ENCODE measurements at places on chromosomes 16 and 17.

GRCh38 chr17:55285340-55286301 is 20.9 kb downstream of the HLF start:
- DNase-seq: no peak

DNA sequence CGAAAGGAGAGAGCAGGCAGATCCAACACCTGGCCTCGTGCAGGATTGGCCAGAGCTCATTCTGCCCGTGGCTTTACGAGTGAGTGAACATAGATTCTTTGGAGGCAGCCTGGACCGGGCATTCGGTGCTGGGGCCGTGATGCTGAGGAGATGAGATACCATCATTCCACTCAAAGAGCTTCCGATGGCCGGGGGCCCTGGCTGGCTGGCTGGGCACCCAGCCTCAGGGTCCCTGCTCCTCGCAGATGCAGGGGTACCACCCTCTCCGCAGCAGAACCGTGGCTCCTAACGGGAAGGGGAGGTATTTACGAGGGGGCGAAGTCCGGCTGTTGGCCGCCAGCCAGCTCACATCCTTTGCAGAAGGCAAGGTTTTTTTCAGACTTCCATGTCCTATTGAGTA is 66.1 kb upstream of the FOXF1 start:
- DNase-seq: no peak

DNA sequence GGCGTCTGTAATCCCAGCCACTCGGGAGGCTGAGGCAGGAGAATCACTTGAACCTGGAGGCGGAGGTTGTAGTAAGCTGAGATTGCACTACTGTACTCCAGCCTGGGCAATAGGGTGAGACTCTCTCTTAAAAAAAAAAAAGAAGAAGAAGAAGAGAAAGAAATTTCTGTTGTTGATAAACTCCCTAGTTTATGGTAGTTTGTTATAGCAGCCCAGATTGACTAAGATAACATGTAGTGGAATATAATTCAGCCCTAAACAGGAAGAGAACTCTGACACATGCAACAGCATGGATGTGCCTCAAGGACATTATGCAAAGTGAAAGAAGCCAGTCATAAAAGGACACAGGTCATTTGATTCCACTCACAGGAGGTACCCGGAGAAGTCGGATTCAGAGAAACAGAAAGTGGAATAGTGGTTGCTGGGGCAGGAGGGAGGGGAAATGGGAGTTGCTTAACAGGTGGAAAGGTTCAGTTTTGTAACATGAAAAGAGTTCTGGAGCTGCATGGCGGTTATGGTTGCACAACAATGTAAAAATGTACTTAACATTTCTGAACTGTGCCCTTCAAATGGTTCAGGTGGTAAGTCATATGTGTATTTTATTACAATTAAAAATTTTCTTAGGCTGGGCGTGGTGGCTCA is 26.0 kb upstream of the PRM1 start:
- DNase-seq: no peak

DNA sequence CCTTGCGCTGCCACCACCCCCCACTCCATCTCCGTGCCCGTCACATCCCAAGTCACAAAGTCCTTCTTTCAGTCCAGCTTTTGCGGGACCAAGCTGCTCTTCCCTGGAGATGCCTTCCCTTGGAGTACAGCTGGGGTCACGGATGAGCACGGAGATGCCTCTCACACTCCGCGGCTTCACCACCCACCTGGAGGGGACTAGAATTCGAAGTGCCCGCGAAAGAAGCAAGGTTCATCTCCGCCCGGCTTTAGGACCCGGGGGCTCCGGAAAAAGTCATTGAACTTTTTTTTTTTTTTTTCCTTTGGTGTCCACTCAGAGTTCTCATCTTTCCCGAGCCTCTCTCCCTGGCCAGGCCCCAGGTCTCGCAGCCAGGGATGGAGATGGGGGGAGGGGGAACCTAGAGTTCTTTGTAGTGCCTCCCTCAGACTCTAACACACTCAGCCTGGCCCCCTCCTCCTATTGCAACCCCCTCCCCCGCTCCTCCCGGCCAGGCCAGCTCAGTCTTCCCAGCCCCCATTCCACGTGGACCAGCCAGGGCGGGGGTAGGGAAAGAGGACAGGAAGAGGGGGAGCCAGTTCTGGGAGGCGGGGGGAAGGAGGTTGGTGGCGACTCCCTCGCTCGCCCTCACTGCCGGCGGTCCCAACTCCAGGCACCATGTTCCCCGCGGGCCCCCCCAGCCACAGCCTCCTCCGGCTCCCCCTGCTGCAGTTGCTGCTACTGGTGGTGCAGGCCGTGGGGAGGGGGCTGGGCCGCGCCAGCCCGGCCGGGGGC is at the start of gene FKBP10:
Gene FKBP10 (plus strand): TSS at position 624 of the 771 bp plus-strand sequence. CDS start 31 bp downstream, at position 655.
- DNase-seq: peak; percentile 33

GRCh38 chr16:30526137-30526822 is at the start of gene ZNF768:
ZNF768 (minus strand) TSS chr16:30526566; CDS start chr16:30526413, 153 bp downstream.
- DNase-seq: peak; percentile 85

GRCh38 chr17:80786470-80786869 is 205.2 kb upstream of the CHMP6 start:
- DNase-seq: no peak

- DNase-seq: no peak
Measured at GRCh38 chr16:31148896-31149295, 970 bp downstream of the PRSS36 start.

- no peak for DNase-seq
Measured at GRCh38 chr16:9969580-9969979, 212.6 kb downstream of the GRIN2A start.

DNA sequence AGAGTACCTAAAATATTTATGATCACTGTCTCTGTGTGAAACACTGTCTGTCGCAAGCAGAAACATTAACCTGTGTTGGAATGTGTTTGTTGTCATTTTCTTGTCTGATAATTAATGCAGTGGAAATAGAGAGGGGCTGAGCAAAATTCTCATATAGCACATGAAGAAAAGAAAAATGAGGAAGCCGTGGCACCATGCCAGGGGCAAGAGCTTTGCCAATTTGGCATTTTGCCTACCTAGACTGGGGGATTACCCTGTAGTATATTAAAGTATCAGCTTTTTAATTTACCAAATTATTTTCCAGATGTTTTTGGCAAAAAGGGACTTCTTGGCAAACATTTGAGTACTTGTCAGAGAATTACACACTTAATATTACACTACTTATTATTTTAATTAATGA is 1326.6 kb upstream of the GOT2 start:
- no peak for DNase-seq

DNA sequence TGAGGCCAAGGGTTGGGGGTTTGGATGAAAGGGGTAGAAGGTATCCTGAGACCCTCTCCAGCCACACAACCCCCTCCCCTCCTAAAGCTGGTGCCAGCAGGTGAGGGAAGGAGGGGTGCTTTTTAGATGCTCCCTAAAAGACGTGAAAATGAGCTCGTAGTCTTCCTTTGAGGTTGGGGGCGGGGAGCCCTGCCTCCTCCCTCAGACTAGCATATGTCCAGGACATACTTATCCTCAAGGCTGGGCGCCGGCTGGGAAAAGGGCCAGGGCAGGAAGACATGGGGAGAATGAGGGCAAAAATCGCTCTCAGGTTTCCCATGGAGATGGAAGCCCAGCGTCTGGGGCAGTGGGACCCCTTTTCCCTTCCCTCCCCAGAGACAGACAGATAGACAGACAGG is 26.7 kb downstream of the SRCIN1 start:
- DNase-seq: no peak

- DNase-seq: no peak
Measured at GRCh38 chr17:65456368-65457151, 104.9 kb downstream of the AXIN2 start.

DNA sequence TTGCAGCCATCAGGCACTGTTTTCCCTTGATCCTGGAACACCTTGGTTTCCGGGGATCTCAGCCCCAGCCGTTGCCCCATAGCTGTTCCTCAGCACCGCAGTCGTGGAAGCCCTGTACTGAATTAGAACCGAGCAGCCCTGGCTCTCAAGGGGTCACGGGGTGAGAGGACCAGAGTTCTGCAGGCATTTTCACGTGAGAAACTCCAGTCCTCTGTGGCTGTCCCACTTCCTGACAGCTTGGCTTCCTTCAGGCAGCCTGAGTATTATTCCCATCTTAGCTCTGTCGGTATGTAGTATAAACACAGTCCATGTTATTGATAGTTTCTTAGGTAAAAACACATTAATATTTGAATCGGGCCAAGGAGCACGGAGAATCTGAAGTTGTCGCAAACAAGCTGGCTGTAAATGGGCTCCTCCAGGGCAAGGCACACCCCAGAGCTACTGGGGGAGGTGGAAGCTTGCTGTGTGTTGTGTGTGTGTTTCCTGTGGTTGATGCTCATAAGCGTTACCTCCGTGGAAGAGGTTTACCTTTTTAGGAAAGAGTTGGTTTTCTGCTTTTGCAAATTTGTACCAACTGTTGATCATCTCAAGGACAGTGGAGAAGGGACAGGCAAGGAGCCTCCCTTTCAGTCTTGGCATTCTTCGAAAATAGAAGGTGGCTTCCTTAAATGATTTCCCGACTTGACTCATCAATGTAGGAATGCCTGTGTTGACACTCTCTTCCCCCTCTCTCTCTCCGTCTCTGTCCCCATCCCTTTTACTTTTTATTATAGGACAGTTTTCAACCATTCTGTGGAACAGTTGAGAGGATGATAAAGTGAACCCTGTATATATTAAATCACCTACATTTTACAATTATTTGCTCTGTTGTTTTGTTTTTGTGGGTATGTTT is 208.9 kb upstream of the CHMP6 start:
- DNase-seq: no peak

DNA sequence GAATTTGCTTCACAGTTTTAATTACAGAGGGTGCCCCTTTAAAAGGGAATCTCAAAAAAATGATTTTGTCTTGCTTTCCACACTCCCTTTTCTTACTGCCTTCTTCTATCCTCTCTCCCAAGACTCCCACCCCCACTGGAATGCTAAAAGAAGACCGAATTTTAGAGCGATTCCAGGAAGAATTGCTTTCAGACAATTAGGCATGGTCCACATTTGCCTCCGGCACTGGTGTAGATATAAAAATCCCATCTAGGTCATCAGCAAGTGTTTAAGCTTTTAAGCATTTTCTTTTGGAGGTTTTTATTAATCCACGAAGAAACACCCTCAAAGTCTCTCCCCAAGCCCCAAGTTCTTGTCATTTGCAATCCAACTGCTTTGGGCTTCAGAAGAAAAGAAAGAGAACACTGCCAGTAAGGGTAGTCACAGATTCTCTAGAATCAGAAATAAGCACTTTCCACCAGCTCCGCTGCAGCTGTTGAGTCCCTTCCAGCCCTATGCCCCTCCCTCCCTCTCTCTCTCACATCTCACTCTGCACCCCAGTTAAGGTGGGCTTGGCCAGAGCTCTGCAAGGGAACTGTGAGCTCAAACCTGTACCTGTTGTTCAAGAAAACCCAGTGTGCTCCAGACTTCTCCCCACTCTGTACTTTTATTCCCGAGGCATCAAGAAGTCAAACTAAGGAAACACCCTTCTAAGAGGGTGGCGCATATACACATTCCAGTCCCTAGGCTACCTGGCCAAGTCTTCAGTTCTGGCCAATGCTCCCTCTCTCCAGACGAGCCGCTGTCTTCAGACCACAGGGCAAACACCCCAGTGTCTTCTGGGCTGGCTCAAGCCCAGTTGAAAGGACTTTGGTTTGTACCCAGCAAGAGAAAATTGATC is 170.2 kb downstream of the RGS9 start:
- DNase-seq: no peak

- DNase-seq: no peak
Measured at GRCh38 chr17:55160501-55160900, 104.3 kb upstream of the HLF start.

GRCh38 chr17:61656721-61657217 is 65.8 kb upstream of the NACA2 start:
- no peak for DNase-seq

DNA sequence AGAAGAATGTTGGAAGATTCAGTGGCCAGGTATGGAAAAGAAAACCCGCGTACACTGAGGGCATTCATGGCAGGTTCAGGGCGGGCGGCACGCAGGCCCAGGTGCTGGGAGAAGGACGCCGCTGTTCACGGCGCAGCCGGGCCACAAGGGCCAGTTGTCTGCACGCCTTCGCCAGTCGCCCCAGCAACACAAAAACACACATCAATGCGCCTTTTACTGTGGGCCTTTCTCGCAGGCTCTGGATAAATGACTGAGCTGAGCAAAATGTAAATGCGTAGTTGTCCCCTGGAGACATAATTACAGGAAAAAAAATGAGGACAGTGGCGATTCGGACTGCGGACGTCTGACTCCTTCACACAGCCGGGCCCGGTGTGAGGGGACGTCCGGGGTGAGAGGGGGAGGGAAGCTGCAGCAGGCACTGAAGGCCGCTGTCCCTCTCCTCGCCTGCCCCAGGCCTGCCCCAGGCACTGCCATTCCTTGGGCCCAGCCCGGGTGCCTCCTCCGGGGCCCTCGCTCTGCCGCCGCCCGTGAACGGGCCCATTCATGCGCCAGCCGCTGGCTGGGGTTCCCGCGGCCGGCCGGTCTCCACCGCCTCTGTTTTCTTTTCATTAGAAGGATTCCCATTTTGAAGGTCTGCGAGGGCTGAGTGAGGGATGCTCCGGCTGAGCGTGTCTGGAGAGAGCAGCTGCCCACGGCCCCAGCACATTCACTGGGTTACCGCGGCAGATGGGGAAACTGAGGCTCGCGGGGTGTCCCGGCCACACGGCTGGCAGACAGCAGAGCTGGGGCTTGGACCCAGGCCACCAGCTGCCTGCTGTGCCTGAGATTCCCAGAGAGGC is 6.5 kb upstream of the ZNF469 start:
- no peak for DNase-seq

DNA sequence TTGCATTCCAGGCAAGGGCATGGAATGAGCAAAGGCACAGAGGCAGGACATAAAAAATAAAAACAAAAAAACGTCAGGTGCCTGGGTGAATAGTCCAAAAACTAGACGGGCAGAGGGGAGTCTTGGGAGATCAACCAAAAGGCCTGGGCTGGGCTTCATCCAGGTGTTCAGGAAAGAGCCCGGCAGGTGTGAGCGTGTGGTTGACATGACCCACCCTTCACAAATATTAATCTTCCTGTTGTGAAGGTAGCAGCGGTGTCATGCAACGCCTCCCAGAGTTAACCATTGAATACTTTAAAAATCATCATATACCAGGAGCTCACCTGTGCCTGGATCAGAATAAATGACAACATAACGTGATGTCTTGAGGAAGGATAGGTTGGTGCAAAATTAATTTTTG is 90.6 kb downstream of the USP22 start:
- DNase-seq: no peak

- no peak for DNase-seq
Measured at GRCh38 chr16:72202014-72202413, 30.1 kb upstream of the PMFBP1 start.

- DNase-seq: no peak
Measured at GRCh38 chr17:35893751-35894150, 13.6 kb upstream of the CCL5 start.

DNA sequence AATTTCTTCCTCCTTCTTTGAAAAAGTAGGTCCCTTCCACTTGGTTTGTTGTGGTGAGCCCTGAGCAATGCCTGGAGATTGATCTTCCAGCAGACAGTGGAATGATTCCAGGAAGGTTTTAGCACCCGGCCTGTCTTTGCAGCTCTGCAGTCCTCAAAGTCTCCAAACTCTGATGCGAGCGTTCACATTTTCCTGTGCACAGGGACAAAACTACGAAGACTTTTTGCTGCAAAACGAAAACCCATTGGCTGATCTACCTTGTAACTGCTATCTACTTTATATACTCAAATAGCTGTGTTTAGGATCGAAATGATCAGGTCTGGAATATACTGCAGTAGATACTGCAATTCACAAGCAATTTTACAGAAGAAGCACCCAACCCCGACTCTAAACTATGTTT is 21.7 kb downstream of the G6PC1 start:
- DNase-seq: no peak

- no peak for DNase-seq
Measured at GRCh38 chr17:66507982-66508760, 205.8 kb downstream of the PRKCA start.

Data from substantia nigra (tissue), 51 donors.